ENCODE measurements at places on chromosomes 1 and 21.

DNA sequence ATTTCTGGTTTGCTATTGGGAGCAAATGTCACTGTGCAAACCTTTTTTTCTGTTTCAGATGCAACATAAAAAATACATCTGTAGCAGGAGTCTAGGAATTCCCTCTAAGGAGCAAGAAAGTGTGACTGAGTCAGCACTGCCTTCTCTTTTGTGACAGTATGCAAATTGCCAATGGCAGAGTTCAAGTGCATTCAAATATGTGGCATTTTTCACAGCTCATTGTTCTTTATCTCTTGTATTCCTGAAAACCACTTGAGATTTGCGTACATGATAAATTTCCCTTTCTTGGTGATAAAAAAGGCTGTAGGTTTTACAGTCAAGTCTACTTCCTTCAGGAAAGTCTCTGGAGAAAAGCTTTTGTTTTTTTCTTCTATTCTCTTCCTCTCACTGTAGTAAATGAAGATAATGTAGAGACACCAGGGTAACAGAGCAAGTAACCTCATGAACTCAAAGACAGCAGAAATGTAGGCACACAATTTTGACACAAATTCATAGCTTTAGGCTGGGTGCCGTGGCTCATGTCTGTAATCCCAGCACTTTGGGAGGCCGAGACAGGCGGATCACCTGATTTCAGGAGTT, 129.7 kb upstream of the L1TD1 start:
- DNase-seq, result no peak

- DNase-seq, result no peak
Observed at GRCh38 chr1:65421351-65422025, 1.0 kb downstream of the LEPR start.

- no peak for DNase-seq
Observed at GRCh38 chr1:58659516-58659915, 40.3 kb downstream of the MYSM1 start.

- DNase-seq, result no peak
Observed at GRCh38 chr1:106621853-106622252, 434.6 kb upstream of the PRMT6 start.

DNA sequence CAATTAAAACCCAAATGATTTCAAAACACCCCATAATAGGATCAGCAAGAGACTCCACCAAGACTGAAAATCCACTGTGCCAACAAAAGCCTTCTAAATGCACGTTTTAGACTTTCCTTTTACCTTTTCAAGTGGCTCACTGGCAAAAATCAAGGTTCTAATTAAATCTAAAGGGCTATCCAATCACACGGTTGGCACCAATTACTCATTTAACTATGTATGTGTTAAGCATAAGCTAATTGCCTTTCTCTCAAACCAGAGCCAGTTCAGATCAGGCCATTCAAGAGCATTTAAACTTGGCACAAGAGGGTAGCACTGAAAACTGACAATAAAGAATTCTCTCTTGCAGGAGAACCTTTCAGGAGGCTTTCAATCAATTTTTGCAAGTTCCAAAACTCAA, 139.5 kb downstream of the RGS7 start:
- DNase-seq, result no peak

- DNase-seq, result no peak
Observed at GRCh38 chr1:4170548-4171340, 270.7 kb upstream of the C1orf174 start.

GRCh38 chr1:237011432-237011831, 7.2 kb upstream of the MT1HL1 start:
- no peak for DNase-seq

GRCh38 chr1:42557230-42557851, 94.3 kb downstream of the CCDC30 start:
- DNase-seq, result no peak

DNA sequence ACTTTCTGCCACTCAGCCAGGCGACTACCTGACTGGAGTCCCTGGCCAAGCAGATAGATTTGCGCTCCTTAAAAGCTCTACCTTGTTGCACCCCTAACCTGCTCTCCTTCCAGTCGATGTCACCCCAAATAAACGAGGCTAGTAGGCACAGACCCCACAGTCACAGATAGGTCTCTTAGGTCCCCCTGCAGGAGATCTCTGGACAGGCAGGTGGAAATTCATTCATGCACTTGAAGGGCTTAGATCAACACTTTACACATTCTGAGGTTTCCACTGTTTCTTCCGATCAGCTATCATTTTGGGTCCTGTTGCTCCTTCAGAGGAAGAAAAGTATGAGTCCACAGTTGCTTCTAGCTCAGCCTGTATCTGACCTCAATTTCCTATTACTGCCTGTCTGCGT, 272.6 kb upstream of the FMN2 start:
- no peak for DNase-seq

GRCh38 chr1:241738284-241739078, 86.4 kb downstream of the WDR64 start:
- no peak for DNase-seq

- DNase-seq, result peak; percentile 7
Observed at GRCh38 chr21:31557421-31558188, 101.9 kb upstream of the SOD1 start.

GRCh38 chr1:6447016-6447817, 18.8 kb downstream of the TNFRSF25 start:
- DNase-seq, result no peak

- DNase-seq, result no peak
Observed at GRCh38 chr1:211876851-211877590, 46.5 kb upstream of the LPGAT1 start.

- DNase-seq, result no peak
Observed at GRCh38 chr1:29901624-29902325, 665.5 kb downstream of the PTPRU start.

DNA sequence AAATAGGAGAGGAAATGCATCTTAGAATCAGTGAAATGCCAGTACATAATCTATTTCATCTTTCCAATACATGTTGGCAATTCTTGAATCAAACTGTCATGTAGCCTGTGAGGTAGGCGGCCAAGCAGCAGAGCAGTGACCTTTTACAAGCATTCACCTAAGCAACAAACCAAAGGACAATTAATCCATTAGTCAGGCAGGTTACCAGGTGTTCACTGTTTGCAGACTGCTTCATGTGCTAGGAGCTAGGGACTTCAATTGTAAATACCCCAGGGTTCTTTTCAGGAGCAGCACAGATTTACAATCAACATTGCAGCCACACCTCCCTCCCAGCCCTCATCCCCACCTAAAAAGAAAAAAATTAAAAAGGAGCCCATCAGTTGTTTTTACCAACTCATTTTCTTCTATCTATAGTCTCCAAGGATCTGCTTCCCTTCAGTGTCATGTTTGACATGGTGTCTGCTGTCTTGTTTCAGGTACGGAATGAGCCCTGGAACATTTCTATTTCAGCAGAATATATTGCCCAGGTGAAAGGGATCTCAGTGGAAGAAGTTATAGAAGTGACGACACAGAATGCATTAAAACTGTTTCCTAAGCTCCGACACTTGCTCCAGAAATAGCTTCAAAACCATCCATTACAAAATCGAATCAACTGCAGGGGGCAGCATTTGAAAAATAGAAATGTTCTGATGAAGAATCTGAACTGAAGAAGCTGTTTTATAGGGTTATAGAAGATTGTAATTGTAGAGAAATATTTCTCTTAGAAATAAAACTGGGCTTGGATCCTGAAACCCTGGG, 23.0 kb downstream of the TATDN3 start:
- no peak for DNase-seq

GRCh38 chr1:64669098-64669675, 75.7 kb upstream of the RAVER2 start:
- DNase-seq, result no peak

Measured in stimulated activated CD4-positive, alpha-beta T cell treated with anti-CD3 and anti-CD28 coated beads, TNF-alpha, amount 100 ng/mL, for 48 hours (primary cell).